Stimulated activated CD8-positive, alpha-beta memory T cell treated with anti-CD3 and anti-CD28 coated beads, Interleukin-12 subunit alpha, Interleukin-12 subunit beta, amount 100 ng/mL, for 1 hour (primary cell): ENCODE measurements at places on chromosomes 7 and 10.

- DNase-seq: no peak
These were observed 20.4 kb upstream of the GOT1 start for GRCh38 chr10:99450624-99451498.

- DNase-seq: no peak
These were observed 148.7 kb downstream of the FGFR2 start for GRCh38 chr10:121449482-121449924.

GRCh38 chr10:48251152-48251524 lies 23.4 kb downstream of the FRMPD2 start:
- DNase-seq: no peak

DNA sequence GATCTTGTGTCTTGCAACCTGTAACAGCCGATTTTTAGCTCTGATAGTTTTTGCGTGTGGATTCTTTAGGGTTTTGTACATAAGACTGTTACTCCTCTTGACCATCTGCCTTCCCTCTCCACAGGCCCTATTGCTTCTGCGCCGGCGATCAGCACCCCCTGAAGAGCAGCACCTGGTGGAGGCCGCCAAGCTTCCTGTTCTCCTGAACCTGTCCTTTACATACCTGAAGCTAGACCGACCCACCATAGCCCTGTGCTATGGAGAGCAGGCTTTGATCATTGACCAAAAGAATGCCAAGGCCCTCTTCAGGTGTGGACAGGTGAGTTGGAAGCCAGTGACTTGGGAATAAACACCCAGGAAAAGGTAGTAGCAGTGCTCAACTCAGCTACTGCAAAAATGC lies 12.6 kb downstream of the FKBP6 start:
- no peak for DNase-seq

DNA sequence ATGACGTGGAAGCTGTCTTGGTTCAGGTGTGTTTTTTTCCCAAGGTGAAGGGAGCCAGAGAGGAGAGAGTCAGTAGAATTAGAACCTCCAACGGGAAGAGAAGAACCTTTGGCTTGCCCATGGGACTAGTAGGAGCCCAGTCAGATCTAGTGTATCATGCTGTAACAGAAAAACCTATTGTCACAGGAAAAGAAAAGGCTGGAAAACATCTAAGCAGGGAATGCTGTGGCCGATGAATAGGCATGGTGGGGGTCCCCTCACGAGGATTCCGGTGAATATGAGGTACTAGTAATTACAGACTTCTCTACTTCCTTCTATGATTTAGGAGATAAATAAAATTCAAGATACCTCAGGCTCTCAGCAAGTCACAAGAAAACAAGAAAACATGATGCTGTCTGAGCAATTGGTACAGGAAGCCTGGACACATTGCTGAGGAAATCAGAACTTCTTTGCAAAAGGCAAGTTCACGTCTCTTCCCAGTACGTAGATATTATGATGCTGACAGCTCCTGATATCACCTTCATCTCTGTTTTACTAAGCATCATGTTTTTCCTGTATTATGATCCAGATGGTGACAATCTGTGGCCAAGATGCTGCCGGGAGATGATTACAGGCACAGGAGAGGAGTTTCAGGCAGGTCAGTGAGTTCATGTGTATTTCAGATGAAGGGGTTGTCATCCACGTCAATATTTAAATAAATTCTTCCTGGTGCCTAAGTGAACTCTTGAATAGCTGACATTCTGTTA lies 54.3 kb upstream of the NPY start:
- DNase-seq: no peak

- DNase-seq: no peak
These were observed 2.2 kb downstream of the PTPRZ1 start for GRCh38 chr7:121875203-121875602.

- DNase-seq: no peak
These were observed 557 bp downstream of the TMEM120A start for GRCh38 chr7:75993689-75994387.

DNA sequence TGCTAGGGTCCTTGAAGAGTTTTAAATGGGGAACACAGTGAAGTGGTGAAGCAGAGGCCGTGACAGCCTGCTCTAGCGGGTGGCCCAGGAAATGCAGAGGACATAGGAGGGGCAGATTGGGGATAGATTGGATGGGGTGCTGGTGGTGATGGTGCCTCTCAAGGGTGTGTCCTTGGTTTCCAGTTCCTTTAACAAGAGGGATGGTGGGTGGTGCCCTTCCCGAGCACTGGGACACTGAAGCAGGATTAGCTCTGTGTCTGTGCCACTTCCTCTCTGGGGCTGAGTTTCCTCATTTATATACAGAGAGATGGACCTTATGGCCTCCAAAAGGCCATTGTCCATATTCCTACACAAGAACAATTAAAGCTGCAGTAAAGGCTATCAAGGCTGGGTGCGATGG lies 285.5 kb downstream of the TCF7L2 start:
- DNase-seq: no peak

GRCh38 chr10:28302012-28302637 lies 739 bp downstream of the MPP7 start:
- no peak for DNase-seq

DNA sequence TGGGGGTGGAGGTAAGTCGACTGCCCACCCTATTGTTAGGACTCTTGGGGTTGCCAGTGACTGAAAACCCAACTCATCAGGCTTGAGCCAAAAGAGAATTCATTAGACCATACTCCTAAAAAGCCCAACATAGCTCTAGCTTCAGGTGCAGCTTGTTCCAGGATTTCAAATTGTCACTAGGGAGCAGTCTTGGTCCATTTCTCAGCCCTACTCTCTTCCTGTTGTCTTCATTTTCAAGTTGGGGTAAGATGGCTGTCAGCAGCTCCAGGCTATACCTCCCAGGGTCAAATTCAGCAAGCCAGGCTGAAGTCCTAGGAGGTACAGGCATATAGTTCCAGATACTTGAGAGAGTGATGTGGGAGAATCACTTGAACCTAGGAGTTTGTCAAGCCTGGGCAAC lies 14.9 kb upstream of the COL13A1 start:
- DNase-seq: no peak

DNA sequence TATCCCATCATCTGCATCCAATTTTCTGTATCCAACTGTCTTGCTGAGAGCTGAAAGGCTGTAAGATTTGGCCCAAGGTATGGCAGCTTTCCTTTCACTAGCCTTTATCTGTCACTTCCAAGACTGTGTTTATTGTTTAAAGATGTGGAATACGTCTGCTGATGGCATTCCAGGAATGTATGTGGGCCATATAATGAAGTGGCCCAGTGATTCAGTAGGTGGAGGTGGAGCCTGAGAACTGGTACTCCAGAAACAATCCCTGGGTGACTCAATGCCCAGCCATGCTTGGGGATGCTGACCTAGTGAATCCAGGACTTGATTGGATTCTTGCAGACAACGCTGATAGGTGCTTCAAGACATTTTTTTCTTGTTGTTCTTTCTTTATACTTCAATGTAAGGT lies 13.5 kb downstream of the NEUROD6 start:
- no peak for DNase-seq

DNA sequence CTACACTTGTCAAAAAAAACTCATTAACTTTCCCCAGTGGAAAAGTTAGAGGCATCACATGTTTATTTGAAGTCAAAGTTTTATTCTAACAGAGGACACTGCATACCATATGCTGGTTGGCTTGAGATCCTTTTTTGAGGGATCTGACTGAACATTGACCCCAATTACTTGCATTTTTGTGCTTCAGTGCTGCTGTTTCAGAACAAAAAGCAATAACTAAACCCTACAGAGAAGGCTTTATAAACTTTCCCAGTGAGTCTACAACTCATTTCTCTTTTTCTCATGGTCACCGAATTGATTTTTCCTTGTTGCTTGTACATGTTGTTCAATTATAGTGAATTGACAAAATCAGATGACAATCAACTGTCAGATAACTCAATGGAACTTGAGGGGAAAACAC lies 69.3 kb upstream of the PHYHIPL start:
- DNase-seq: no peak

DNA sequence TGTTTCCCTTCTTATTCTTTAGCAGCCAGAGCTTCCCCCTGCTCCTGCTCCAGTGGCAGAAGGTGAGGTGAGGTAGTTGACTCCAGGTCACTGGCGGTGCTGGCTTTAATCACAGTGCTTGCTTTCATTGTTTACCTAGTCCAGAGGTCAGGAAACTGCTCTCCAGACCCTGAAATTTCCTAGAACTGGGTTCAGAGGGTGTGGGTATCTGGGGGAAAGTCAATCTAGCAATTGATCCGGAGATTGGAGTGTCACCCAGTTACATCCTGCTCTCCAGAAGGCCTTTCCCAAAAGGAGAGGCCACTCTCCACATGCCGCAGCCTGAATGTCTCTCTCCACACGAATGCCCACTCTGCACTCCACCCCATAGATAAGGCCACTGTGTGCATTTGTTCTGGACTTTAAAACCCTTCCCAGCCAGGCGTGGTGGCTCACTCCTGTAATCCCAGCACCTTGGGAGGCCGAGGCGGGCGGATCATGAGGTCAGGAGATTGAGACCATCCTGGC lies 2.1 kb upstream of the MBL2 start:
- DNase-seq: no peak

DNA sequence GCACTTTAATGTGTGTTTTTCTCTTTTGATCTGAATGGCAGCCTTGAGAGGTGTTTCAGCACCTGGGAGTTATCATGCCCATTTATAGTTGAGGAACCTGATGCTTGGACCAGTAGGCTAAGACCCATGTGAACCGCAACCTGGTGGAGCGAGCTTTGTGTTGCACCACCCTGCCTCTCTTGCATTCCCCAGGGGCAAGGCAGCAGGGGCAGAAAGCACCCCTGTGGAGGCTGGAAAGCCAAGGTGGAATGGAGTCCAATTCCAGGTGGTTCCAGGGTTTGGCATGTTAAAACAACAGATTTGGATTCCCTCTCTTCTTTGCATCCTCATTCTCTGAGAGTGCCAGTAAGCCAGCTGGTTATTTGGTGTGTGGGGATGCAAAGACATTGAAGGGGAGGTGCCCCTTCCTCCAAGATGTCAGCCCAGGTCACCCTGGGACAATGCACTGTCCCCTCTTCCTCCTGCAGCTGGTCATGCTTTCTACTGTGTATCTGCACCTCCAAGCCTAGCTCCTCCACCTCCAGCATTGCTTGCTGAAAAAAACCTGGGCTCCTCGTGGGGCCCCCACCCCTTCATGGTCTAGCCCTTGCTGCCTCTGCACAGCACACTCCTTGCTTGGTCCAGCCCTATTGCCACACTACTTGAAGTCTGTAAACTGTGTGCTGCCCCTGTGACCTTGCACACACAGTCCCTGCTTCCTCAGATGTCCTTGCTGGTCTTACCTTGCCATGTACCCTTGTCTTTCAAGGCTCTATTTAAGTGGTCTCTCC lies 5.6 kb upstream of the CDH23 start:
- no peak for DNase-seq

GRCh38 chr7:114548081-114548980 lies 133.7 kb downstream of the FOXP2 start:
- no peak for DNase-seq

DNA sequence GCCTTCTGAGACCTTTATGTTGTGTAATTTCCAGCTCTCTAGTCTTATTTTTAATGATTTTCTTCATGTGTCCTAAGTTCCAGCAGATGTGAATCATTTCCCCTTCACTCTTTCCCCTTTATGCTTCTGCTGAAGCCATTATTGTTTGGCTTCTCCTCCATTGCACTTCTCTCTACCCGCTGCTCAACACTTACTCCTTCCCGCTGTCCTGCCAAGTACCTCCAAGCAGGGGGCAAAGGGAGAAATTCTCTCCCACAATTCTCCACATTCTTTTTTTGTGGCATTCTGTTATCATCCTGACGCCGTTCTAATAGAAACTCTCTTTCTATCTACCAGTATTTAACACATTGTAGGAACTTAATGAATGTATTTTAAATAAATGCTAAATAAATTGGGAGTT lies 388.9 kb upstream of the TPK1 start:
- no peak for DNase-seq

- no peak for DNase-seq
These were observed 2.1 kb downstream of the MXI1 start for GRCh38 chr10:110209454-110209925.

DNA sequence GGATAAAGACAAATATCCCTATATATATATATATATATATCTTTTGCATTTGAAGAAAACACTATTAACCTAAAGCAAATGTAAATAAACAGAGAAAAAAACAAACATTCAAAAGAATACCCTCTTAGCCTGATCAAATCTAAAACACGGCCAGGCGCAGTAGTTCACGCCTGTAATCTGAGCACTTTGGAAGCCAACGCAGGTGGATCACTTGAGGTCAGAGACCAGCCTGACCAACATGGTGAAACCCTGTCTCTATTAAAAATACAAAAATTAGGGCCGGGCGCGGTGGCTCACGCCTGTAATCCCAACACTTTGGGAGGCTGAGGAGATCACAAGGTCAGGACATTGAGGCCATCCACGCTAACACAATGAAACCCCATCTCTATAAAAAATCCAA lies 9.2 kb downstream of the ANXA7 start:
- DNase-seq: no peak

GRCh38 chr7:46930366-46930765 lies 651.5 kb downstream of the TNS3 start:
- DNase-seq: no peak

GRCh38 chr7:97982647-97983046 lies 7.3 kb downstream of the OCM2 start:
- no peak for DNase-seq

- DNase-seq: no peak
These were observed 308.9 kb upstream of the POM121L12 start for GRCh38 chr7:52726493-52726892.

- DNase-seq: no peak
These were observed 108.9 kb upstream of the FRMD4A start for GRCh38 chr10:14439451-14440259.

GRCh38 chr10:126235091-126235978 lies 152.9 kb downstream of the ADAM12 start:
- DNase-seq: no peak

GRCh38 chr10:44760513-44760912 lies 150.6 kb upstream of the TMEM72 start:
- DNase-seq: no peak

- DNase-seq: no peak
These were observed 53.1 kb upstream of the KMT2E start for GRCh38 chr7:104960741-104961448.

GRCh38 chr7:80330434-80330833 lies 181.4 kb downstream of the GNAT3 start:
- no peak for DNase-seq

GRCh38 chr10:78975926-78976325 lies 92.8 kb upstream of the ZMIZ1 start:
- no peak for DNase-seq

- DNase-seq: no peak
These were observed 1306.6 kb downstream of the XPNPEP1 start for GRCh38 chr10:108616559-108617285.

DNA sequence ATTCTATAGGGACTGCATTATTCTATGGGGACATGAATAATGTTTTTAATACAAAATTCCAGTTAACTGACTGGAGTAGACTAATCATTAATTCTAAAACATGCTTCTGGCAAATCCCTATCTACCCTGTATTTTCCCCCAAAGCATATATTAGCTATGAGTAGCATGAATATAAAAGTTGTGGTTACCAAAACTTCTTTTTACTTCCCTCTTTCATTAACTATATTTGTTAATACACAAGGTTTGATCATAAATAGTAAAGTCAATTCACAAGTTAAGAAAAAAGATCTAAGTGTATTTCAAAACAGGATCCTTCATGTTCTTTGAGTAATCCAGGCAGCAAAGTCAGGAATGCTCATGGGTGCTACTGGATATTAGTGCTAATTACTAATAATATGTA lies 2.9 kb upstream of the RALA start:
- DNase-seq: no peak
